ENCODE measurements at places on chromosomes 1 and 21.

- no peak for DNase-seq
These were observed 77.4 kb downstream of the APP start for GRCh38 chr21:26093122-26093521.

- no peak for DNase-seq
These were observed 5.2 kb downstream of the RPL5 start for GRCh38 chr1:92837062-92837461.

DNA sequence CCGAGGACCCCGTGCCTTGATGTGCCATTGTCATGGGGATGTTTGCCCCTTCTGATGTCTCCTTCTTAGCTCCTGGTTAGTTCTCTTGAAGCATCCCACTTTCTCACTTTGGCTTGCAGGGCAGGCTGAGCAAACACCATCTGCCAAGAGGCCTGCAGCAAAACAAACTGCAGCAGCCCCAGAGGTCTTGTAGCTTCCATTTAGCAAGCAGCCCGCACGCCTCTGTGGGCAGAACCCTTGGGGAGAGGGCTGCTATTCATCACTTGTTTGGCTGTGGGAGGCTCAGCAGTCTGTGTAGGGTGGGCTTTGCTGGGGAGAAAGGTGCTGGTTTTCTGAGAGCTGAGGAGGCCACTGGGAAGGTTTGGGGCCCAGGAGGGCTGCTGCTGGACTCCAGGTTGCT lies 56.7 kb downstream of the KCNC4 start:
- DNase-seq: no peak

- no peak for DNase-seq
These were observed 77.5 kb downstream of the LPGAT1 start for GRCh38 chr1:211752951-211753486.

GRCh38 chr1:34060901-34061415 lies 104.1 kb downstream of the CSMD2 start:
- no peak for DNase-seq

DNA sequence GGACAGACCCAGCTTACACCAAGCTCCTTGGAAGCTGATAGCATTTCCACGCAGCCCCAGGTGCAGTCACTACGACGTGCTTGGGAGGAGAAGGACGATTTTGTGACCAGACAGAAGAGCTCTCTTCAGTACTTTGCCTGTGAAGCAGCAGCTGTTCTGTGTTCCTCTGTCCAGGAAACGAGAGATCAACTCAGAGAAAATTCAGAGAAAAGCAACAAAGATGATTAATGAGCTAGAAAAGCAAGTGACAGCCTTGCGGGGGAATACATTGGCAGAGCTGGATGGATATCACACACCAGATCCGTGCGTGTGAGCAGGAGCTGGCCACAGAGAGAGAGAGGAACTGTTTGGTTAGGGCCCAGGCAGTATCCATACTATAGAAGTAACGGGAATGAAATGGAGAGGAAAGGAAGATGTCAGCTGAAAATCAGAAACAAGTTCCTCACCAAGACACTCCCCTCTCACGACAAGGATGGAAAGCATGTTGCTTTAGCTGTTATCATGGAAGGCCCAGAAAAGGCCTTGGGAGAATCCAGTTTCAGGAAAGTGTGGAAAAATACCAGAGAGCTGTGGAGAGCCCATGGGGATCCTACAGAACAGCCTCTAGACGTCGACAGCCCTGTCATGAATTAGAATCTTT lies 106.2 kb downstream of the TOMM20 start:
- no peak for DNase-seq

DNA sequence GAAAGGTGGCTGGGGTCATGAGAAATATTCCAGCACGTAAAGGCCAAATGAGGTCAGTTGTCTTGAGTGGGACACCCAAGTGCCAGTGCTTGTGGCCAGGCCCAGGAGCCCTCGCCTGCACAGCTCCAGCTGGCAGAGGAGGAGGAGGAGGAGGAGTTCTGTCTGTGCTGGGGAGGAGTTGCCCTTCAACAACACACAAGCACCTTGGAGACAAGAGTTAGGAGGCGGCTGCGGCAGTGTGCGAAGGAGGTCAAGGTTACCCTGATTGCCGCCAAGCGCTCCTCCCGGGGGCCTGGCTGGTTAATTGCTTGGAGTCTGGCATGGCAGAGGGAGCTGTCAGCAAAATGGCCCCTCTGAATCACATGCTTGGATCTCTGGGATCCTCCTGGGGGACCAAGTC lies 45.1 kb downstream of the GRIK3 start:
- no peak for DNase-seq

DNA sequence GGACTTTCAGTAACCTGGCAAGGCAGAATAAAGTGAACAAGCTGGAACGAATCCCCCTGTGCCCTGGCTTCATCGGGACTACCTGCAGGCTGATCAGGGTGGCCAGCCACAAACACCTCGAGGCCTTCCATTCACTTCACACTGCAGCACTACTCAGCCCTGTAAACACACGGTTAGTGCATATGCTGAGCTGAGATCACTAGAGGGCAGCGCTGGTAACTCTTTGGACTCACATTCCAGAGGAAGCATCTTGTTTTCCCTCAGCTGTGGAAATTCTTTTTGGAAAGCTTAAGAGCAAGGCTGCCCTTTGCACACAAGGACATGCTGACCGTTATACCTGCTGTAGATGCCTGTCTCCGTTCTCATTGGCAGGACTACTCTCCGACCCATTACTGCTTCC lies 32.1 kb downstream of the PCSK9 start:
- no peak for DNase-seq

- no peak for DNase-seq
These were observed 703 bp downstream of the ERI3 start for GRCh38 chr1:44354268-44354839.

- no peak for DNase-seq
These were observed 24.3 kb upstream of the DUSP10 start for GRCh38 chr1:221766210-221766609.

DNA sequence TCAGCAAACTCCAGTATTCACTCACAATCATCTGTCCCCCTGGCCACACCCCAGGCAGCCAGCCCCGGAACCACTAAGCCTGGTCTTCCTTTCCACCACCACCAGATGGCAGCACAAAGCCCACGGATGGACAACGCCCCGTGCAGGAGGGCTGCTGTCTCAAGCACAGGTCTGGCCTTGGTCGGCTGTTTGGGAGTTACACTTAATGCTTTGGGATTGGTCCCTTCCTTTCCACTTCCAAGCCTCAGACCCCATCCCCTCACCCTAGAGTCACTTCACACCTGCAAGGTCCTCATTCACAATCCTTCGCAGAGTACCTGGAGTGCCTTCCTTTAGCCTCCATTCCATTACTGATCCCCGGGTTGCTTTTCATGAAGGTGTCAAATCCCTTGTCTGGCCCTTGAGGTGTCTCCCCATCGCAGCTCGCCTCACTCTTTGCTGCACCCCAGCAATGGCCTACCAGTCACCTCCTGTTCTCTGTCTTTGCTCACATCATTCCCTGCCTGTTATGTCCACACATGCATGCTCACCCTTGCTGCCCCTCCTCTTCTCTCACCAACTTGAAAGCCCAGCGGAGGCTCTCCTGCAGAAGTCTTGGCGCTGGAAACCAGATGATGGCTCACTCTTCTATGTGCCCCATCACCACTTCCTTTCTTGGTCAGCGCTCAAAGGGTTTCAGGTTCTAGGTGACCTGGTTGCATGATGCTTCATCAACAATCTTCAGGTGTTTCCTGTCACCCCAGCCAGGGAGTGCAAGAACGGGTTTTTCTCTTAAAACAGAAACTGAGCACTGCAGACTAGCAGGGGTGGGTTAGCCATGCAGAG lies 24.9 kb upstream of the KCNA2 start:
- peak; percentile 78 for DNase-seq

DNA sequence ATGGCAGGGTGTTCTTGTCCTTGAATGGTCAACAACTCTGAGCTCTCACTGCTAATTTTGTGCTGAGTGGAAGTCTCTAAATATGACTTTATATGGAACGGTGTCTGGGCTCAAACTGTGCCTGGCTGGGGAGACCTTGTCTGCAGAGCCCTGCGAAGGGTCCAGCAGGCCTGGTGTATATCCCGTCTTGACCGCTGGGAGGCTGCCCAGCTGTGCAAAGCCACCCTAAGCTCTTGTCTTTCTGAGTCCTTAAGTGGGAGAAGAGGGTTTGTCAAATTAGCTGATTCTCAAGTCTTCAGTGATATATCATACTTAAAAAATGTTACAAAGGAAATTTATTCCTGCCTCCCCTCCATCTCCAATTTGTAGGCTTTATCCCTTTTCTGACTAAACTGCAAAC lies 198.7 kb downstream of the KCNJ6 start:
- DNase-seq: no peak

DNA sequence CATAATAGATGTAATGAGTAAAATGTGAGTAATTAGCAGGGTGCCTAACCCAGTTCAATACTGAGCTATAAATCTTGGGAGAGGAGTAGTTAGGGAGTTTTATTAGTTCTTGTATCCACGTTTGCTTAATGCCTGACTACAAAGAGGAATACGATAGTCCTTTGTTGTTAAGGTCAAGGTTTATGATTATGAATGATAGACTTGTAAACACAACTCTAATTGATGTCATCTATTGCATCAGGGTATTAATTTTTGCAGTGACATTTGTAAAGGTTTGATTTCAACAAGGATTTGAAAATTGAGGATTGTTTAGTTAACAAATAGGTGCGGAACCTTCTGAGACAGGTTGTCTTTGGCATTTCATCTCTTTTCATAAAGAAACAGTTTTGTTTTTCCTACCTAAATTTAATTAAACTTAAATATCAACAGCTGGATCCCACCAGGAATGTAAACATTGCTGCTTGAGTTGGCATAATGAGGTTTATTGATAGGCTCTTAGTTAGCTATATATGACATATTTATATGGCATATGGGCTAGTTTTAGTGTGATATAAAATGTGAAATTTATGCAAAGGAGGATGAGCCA lies 9.7 kb downstream of the SOAT1 start:
- no peak for DNase-seq

GRCh38 chr1:162475089-162475488 lies 22.5 kb upstream of the UHMK1 start:
- DNase-seq: no peak

DNA sequence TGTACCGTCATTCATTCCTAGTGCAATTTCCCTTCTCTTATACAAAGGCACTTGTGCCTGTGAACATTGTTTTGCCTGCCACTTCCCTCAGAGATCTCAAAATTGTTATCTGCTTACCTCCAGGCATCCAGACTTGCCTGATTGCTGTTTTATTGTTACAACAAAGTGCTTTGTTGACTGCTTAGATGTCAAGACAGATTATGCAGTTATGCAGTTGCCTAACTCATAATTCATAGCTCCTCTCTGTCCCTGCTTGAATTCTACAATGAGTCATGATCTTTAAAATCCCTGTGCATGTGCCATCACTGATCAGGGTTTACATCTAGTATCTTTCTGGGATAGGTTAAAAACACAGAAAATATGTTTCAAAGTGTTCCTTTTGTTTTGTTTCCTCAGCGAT lies 24.5 kb downstream of the CXADR start:
- DNase-seq: no peak

DNA sequence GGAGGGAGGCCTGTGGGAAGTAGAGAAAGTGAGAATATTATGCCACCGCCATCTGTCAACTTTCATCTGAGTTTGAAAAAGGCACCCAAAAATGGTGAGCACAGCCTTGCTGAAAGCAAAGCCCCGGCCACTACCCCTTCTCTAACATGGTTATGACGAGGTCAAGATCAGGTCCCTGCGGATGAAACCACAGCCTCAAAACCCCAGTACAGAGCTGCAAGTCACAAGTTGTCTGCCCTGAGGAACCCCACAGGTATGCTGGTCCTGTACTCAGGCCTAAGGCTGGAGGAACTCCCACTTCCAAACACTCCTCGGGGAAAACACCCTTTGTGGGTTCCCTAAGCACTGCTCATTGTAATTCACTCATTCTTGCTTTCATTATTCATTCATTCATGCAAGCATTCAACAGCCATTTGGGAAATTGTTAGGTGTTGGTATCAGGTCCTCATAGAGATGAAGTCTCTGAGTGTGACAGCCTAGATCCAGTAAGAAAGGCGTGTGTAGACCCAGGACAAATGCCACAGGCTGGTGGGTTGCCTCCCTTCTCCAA lies 216.6 kb upstream of the EDN2 start:
- no peak for DNase-seq

- DNase-seq: no peak
These were observed 19.3 kb upstream of the IGSF3 start for GRCh38 chr1:116686723-116687352.

- no peak for DNase-seq
These were observed 1479.6 kb downstream of the MRPL39 start for GRCh38 chr21:24127651-24128050.

- no peak for DNase-seq
These were observed 3.8 kb upstream of the OR2L5 start for GRCh38 chr1:248009681-248010080.

GRCh38 chr1:205477759-205478247 lies 22.0 kb upstream of the BLACAT1 start:
- DNase-seq: no peak

- DNase-seq: no peak
These were observed 14.0 kb upstream of the GBP5 start for GRCh38 chr1:89286549-89287180.

DNA sequence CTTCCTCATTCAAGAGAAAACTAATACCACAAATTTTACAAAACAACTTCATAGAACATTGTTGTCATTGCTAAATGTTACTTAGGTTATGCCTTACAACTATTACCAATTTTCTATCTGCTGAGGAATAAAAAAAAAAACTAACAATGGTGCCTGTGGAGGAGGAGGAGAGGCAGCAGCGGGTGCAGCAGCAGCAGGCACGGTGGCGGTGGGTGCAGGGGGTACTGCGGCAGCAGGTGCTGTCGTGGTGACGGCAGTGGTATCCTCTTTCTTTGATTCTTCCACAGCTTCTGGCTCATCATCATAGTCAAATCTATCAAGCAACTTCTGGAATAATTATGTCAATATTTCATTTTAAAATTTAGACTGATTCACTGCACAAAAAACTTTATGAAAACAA lies 35.5 kb downstream of the SCAF4 start:
- no peak for DNase-seq

- no peak for DNase-seq
These were observed 60.0 kb downstream of the TAS1R2 start for GRCh38 chr1:18799454-18799853.

DNA sequence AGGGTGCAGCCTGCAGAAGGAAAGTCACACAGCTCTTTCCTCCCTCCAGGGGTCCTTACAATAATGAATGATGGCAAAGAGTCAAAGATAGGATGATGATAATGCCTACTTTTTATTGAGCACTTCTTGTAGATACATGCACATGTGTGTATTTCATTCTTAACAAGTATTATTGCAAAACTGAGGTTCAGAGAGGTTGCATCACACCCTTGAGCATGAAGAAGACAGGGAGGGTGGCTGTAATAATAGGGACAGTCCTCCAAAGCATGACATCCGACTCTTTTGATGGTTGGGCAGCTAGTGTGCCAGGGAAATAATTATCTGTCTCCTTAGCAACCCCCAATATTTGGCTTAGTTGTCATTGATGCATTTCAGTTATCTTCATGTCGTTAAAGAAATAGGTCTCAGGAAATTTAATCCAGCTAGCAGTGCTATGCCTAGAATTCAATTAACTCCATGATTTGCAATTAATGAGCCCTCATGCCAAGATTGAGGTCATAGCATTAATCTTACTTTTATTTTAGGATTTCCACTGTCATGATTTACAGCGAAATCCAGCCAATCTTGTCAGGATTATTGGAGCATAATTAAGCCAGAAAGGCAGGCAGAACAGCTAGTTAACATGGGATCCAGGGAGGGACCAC lies 35.0 kb downstream of the DNAJC6 start:
- DNase-seq: no peak

Data from progenitor cell of endocrine pancreas (in vitro differentiated cells).